Activated effector memory CD4-positive, alpha-beta T cell treated with anti-CD3 and anti-CD28 coated beads, Interleukin-2, amount 50 U/mL, for 16 hours (primary cell): ENCODE measurements at places on chromosomes 11 and 22.
A peak's percentile ranks its signal among the peaks of the same experiment; 100 is the strongest.

DNA sequence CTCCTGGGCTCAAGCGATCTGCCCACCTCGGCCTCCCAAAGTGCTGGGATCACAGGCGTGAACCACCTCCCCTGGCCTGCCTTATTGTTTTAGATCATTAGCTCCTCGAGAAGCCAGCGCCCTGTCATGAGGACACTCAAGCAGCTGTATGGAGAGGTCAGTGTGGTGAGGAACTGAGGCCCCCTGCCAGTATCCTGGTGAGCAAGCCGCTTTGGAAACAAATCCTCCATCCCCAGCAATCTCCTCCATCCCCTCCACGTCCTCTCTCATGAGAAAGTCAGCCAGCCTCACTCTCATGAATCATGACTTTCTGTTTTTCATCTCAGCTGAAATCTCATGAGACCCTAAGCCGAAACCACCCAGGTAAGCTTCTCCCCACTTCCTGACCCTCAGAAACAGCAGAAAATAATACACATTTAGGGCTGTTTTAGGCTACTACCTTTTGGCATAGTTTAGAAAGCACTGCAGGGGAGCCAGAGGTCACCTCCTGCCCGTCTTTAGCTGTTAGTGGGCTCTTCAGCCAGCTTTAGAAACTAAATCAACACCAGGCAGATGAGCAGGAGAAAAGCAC lies 56.0 kb downstream of the CTTN start:
- DNase-seq: no peak

DNA sequence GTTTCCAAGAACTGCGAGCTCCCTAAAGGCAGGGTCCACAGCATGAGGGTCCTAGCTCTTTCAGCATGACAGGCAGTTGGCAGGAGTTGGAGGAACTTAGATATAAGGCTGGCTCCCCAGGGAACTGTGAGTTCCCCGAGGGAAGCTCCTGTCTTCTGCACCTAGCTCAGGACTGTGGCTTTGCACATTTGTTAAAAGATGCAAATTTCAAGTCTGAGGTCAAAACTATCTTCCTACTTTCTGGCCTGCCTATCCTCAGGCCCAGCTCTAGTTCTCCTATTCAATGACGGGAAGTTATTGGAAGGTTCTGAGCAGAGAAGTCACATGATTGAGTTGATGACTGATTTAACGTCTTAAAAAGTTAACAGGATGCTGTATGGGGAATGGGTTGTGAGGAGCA lies 11.7 kb upstream of the UCP3 start:
- DNase-seq: no peak

DNA sequence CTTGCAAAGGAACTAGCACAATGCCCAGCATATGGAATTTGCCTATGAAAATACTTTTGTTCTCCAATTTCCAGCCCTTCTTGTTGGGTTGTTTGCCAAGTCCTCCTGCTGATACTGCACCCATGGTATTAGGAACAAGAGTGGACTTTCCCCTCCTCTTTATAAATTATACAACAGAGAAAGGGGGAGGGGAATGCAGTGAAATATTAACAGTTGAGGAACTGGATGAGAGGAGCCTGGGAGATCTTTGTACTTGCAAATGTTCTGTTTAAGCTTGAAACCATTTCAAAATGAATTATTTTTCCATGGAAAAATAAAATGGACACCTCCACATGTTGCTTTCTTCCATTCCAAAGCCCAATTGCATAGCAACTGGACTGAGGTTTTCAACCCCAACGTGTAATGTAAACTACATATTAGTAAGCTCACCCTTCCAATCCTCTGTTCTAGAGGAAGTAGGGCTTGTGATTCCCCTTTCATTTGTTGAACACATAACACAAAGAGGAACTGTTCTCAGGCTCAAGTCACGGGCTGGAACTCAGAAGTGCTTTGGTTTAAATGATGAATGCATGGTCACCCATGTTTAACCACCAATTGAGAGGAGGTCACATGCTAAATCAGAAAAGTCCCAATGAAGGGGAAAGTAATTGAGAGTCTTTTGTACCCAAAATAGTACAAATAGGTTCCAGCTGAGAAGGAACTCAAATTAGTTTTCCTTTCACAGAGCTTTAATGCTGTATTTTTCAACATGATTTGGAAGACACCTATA lies 66.2 kb upstream of the ZC3H12C start:
- no peak for DNase-seq

DNA sequence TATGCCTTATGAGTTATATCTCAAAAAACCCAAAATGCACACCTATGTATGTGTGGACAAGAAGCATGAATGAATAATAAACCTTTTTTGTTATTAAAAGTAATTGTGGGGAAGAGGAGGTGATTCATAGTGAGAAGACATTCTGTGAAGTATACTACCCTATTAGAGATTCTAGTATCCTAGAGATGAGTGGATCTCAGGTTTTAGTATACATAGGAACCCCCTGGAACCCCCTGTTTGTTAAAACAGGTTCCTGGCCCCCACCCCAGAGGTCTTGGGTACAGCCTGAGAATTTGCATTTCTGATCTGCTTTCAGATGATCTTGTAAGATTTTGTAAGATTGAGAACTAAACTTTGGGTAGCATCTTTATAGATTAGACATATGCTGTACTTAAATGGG lies 17.5 kb downstream of the NUCB2 start:
- DNase-seq: no peak

DNA sequence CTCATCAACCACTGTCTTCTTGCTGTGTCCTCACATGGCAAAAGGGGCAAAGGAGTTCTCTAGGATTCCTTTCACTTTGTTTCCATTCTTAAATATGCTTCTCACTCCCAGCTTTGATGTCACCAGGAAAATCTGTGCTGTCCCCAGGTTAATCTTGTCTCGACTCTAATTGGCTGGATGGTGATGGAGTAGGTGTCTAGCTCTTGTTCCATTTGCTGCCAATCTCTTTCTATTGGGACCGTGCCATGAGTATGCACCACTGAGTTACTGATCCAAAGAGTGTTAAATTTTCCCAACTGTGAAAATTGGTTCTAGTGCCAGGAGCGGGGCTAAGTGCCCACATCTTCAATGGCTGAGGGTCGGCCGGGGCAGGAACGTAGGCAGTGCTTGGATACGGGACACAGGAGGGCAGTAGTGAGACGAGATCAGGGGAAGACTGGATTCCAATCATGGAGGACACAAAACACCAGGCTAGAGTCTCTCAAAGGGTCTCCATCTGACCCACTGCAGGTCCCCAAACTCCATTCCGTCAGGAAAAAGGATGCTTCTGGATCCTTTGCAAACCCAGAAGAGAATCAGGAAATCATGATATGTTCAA lies 47.7 kb upstream of the CSNK2A3 start:
- no peak for DNase-seq

DNA sequence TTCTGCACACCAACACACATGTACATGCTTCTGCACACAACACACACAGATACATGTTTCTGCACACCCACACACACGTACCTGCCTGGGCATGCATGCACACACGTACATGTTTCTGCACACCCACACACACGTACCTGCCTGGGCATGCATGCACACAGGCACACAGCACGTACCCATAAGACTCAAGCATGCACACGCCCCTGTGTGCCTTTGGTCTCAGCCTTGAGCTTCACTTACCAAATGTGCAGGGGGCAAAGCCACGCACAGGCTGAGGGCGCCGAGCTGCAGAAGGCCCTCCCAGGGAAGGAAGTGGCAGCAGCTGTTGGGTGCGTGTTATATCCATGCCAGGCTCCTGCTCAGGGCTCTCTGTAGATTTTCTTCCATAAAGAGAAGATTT lies 34.7 kb upstream of the SMIM38 start:
- peak; percentile 62 for DNase-seq

DNA sequence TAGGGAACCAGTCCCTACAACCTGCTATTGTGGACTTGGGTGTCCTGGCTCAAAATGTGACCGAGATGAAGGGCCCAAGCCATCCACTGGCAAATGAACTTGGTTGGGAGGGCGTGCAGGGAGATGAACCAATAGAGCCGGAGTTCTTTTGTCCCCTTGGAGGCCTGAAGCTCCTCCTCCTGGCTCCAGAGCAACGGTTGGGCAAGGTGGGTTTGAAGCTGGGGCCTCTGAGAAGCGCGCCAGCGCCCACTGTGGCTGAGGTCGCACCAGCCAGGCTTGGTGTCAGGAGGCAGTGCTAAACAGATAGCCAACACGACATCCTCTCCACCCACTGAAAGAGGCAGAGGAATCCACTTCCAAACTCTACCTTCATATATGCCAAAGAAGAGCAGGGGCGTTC lies 36.0 kb upstream of the PACSIN2 start:
- no peak for DNase-seq

DNA sequence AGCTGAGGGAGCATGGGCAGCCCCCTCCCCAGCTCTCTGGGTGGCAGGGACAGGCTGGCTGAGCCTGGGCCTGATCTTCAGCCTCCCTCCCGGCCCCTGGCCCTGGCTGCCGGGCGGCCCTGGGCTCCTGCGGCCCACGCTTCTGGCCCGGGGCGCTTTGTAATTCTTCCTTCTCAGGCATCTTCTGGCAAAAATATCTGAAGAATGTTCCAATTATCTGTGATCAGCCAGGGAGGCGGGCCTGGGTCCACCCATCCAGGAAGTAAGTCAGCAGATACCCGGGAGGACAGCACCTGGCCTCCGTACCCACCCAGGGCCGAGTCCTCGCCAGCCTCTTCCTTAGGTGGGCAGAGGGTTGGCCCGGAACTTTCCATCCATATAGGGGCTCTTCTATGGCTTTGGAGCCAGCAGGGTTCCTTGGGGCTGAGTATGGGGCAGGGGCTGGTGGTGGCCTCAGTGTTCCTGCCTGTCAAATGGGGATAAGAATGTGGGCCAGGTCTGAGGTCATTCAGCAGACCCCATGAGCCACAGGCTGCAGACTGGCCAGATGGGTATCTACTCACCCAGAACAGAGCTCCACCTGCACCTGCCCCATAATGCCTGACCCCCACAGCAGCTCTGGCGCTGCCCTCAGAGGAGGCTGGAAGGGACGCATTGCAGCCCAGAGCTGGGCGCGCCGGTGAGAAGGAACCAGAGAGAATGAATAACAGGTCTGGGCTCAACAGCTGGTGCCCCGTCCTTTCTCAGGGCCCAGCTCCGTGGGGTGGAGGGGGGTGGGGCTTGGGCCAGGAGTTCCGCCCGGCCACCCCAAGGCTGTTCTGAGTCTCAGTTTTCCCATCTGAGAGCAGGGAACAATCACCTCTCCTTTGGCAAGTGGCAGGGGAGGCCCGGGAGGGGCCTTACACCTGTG lies 16.2 kb downstream of the WNT7B start:
- DNase-seq: no peak

DNA sequence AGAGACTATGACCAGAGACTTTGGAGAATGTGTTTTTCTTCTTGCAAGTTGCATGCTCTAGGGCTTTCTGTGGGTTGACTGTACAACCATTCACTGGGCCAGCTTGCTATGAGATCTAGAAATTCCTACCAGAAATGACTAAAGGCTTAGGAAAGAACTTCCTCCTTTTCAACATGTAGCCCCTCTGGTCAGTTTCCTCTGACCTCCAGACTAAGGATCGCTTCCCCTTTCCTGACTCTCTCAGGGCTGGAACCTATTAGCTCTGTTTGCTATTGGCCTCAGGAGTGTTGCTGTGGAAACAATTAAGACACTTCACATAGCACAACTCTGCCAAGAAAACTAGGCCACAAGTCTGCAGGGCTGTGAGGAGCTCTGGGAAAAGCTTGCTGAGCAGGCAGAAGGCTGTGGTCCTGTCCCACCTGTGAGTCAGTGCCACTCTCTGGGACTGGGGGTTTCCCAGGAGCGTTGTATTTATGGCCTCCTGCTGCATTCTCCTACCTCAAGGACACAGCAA lies 10.7 kb downstream of the CRY2 start:
- DNase-seq: no peak
